ENCODE measurements at places on chromosomes 3 and 15. TPM values are rescaled to one million over a fixed set of nuclear protein-coding genes. Genes with fewer than 3 reads are reported as not detected.

DNA sequence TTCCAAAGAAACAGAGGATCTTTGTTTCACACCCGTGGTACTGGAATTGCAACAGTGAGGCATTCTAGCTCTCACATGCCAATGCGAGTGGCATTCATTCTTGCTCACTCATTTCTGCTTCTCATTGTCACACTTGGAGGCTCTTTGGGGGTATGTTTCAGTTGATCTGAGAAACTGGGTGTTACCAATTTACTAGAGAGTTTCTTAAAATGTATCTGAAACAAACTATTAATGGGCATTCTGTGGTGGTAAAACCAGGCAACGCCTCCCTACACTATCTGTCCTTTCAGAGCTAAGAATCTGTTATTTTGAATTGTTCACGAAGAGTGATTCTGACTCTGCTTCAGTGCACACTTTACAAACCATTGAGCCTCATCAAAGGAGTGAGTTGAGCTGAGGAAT lies 140.6 kb upstream of the BHLHE40 start:
- DNase-seq = no peak

DNA sequence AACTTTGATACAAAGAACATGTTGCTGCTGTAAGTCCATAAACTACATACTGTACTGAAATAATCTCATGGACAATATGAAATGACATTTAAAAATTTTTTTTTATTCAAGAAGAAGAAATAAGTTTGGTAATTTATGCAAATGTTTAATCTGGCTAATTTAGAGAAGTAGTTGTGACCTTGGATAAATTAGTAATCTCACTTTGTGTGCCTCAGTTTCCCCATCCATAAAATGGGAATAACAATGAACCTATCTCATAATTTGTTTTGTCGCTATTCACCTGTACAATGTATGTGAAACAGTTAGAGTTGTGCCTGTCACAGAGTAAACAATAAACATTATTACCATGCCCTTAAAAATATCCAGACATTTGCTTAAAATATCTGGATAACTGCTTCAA lies 15.3 kb upstream of the DPH6 start:
- no peak for DNase-seq

DNA sequence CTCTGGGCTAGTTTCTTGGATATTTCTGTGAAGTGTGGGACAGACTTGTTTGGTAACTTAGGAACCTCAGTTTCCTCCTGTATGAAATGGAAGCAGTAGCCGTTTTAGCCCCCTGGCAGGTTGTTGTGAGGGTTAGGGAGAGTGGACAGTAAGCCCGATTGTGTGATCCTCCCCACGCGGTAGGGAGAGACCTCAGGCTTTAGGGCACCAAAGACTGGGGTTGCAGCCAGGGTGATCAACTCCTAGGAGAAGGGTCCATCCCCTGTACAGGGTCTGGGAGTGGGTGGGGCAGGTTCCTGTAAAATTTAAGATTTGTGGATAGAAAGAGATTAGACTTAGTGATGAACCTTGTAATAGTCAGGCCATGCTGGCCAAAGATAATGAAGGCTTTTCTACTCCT lies 120.5 kb downstream of the SMAD6 start:
- no peak for DNase-seq

ZNF35 gene
- 11.5 TPM for polyA plus RNA-seq

C3orf70 gene
- 8.2 TPM for polyA plus RNA-seq

ZNF662 gene
- 23.2 TPM for polyA plus RNA-seq

SAMMSON gene
- 0.10 TPM for polyA plus RNA-seq

DNA sequence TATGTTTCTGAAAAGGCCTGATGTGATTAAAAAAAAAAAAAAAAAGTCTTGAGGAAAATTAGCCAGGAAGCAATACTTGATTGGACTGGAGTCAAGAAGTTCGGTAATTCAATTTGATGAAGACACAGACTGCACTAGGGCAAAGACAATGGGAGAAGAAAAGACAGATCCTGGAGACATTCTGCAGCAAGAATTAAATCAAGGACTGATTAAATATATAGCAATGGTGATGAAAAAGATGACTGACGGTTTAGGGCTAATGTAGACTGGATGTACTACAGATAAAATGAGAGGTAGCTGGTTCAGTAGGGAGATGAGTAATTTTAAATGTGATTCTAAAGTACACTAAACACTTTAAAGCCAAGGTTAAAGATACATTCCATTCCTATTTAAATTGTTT lies 13.8 kb downstream of the MRPL47 start:
- DNase-seq = no peak

DNA sequence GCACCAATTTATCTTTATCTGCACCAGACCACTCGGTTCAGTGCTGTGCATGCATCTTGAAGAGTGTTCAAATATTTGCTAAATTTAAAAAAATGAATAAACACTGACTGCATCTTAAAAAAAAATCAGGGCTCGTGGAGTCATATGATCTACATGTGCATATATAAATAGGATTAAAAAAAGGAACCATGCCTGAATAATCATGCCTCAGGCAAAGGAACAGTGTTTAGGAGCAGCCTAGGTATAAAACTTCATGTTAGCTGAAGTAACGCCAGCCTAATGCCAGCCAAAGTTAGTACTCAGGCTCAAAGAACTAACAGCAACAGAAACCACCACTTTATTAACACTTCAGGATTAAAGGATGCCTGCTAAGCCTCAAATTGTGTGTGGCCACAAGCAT lies 9.5 kb downstream of the ABCC5 start:
- DNase-seq = no peak

All from right renal cortex interstitium (tissue), 3 donors.